Stimulated activated CD4-positive, alpha-beta T cell treated with anti-CD3 and anti-CD28 coated beads, TNF-alpha, amount 100 ng/mL, for 24 hours (primary cell): ENCODE measurements at places on chromosomes 12 and 14.

DNA sequence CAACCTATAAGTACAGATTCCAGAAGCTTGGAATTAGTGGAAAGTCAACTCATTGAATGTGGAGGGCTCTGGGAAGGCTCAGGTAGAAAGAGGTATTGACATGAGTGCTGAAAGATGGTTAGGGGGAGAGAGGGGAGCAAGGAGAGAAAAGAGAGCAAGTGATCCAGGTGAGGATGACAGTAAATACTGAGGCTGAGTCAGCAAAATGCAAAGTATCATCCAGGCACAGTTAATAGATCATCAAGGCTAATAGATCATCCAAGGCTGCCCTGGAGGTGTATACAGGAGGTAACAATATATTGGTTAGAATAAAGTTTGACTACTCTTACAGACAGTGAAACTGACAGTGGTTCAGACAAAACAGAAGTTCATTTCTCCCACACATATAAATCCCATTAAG is 100.5 kb downstream of the TBX5 start:
- DNase-seq: no peak

DNA sequence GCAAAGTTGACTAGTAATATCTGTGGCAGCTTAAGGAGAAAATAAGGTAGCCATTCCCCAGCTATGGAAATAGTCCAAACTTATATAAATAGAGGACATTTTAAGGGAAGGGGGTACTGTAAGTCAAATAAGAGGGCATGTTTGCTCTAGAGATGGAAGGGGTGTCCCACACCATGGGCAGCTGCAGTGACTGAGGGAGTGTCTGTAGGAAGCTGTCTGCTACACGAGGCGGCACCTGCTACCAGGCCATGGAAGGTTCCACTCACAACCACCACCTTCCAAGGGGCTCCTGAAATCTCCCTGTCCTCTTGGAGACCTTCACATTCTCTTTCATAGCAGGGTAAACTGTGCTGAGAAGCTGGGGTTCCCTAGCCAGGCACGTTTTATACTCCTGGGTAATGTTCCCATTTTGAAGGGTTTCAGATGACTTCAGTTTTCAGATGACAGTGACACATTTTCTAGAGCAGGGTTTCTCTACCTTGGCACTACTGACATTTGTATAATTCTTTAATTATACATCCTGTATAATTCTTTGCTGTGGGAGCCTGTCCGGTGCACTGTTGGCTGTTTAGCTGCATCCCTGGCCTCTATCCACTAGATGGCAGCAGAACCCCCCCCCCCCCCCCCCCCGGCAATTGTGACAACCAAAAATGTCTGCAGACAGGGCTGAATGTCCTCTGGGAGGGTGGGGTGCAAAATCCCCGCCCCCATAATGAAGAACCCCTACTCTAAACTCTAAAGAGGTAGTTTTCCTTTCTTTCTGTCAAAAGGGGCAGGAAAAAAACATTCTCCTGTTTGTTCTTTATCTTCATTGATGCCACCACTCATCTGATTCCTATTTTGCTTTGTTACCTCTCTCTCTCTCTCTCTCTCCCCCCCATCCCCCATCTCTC is 11.6 kb upstream of the SMCO2 start:
- peak; percentile 6 for DNase-seq

DNA sequence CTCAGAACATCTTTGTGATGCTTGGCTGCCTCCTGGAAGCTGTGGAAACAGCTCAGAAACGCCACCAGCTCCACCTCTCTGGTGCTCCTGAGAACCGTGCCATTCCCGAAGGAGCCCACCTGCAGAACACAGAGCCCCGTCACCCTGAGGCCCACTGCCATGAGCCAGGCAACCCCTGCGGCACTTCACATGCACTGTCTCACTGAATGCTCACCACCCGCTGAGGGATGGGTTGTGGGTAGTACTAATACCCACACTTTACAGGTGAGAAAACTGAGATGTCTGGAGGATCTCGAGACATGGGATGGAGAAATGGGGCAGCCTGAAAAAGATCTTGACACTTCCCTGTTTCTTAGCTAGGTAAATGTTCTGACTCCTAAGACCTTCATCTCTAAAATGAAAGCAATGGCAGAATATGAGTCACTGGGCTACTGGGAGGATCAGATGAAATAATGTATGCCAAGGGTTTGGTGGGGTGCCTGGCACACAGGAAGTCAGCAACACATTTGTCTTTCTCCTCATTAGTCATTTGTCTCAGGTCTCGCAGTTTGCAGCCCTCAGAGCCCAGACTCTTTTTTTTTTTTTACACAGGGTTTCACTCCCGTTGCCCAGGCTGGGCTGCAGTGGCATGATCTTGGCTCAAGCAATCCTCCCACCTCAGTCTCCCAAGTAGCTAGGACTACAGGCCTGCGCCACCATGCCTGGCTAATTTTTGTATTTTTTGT is 5.3 kb downstream of the OASL start:
- DNase-seq: peak; percentile 51

- no peak for DNase-seq
Observed at GRCh38 chr14:33271216-33271615, 332.5 kb downstream of the NPAS3 start.

DNA sequence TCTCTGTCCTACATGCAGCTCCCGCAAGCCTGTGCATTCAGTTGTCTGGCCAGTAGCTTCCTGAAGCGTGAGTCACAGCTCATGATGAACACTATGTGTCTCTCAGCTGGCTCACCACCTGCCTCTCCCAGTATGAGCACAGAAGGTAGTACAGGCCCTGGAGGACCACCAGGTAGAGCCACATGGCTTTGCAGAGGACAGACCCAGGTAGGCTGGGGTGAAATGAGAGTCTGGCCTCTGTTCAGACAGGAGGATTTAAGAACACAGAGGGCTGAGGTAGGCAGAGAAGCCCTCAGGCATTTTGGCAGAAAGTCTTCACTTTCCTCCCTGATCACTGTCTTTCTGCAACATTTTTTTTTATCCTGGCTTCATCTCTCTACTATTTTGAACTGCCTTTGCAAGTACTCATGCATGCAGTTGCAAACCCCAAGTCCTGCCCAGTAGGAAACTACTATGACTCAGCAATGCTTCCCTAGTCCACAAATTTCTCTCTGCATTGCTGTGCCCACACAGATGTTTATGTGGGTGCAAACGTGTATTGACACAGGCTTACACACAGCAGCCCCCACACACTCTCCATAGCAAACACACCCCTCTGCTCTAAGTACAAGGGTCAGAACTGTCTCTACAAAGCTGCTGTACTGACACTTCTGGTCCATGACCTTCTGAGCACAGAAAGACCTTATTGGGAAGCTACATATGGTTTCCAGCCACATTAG is 7.2 kb upstream of the SDR9C7 start:
- no peak for DNase-seq

DNA sequence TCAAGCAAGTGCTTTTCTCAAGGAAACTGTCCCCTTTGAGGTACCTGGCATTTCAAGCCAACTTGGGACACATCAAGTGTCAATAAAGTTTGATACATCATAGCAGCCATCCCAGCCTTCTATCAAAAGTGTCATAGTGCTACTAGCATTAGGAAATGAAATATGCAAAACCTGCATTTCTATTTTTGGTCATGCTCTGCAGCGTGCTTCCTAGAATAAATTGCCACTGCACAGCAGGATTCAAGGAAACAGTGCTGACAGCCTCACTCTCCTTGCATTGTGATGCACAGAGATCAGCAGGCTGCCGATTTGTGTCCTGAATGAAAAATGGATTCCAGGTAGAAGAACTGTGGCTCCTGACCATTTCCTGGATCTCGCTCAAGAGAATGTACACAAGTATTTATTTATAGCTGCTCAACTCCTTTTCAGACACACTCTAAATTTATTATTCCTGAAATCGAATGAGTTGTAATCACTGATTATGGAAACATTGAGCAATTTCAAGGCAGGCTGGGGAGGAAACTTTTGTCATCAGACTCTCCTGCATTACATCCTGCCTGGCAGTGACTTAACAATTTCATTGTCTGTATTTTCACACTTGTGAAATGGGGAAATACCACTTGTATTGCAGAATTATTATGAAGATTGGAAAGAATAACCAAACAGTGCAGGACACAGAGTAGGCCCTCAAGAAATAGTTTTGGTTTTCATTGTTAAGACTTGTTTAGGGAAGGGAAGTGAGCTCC is 120.9 kb downstream of the SLC38A6 start:
- DNase-seq: no peak

DNA sequence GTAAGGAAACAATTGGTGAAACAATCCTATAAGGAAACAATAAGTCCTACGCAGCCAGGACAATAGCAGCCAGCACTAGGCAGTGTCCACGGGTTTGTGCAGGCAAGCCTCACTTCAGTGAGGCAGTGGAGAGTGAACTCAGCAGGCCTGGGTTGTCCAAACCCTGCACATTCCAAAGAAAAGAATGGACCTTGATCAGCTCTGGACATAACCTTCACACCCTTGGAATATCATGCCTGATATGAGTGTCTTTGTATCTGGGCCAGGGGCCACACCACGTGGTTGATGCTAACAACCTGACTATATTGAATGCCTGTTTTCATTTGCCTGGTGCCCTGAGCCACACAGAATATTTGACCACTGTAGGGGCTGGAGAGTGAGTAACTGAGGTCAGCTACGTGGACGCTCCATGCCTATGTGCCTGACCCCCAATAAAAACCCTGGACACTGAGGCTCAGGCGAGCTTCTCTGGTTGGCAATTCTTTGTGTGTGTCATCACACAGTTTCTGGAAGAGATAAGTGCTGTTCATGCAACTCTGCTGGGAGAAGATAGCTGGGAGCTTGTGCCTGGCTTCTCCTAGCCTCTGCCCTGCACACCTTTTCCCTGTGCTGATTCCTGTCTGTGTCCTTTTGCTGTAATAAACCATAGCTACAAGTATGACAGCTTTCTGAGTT is 81.4 kb upstream of the NCOR2 start:
- DNase-seq: no peak

- DNase-seq: no peak
Observed at GRCh38 chr14:53153702-53154112, 584 bp upstream of the DDHD1 start.

- peak; percentile 55 for DNase-seq
Observed at GRCh38 chr12:31117203-31118011, 43.7 kb downstream of the DDX11 start.

- DNase-seq: no peak
Observed at GRCh38 chr14:69313176-69313575, 53.2 kb downstream of the GALNT16 start.

DNA sequence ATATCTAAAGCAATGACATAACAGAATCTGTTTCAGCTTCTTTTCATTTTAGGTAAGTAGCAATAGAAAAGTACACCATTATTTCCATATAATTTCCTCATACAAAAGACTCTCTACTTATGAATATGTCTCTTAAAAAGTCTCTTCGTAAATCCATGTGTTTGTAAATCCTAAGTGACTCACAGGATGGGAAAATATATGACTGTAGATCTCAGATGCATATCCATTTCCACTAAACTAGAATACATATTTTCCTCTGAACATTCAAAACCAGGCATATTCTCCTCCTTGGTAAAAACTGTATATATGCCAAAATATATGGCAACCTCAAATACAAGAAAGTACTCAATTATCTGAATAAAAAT is 93.6 kb downstream of the TXNDC16 start:
- DNase-seq: no peak

GRCh38 chr12:39402922-39403321 is 40.0 kb downstream of the KIF21A start:
- no peak for DNase-seq

DNA sequence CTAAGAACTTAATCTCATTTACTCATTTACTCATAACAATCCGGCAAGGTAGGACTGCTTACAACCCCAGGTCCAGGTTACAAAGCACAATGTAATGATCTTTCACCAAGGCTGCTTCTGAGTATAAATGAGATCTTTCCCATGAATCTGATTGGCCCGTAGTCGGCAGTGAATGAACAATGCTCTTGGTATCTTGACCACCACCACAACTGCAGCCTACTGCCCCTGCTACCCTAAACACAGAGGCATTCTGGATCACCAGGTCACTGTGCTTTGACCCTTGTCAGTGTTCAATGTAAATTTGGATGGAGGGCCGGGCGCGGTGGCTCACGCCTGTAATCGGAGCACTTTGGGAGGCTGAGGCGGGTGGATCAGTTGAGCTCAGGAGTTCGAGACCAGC is 15.9 kb downstream of the FAM181A start:
- DNase-seq: no peak

- no peak for DNase-seq
Observed at GRCh38 chr12:64706306-64706705, 52.9 kb downstream of the GNS start.

DNA sequence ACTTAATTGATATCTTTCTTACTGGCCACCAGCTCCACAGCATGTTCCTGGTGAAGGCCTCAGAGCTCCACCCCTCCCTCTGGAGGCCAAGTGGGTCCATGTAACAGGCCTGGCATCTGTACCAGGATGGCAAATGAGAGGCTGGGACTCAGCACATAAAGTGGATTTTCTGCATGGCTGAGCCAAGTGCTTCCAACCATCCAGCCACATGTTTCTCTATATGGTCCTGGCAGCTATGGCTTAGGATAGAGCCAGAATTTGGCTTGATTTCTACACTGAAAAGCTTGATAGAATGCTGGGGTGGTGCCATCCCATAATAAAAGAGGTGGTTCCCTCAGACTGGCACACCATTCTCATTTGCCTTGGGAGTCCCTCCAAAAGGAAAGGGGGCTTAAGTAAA is 94.1 kb downstream of the PAX9 start:
- DNase-seq: no peak

- DNase-seq: no peak
Observed at GRCh38 chr12:58415716-58416115, 474.3 kb downstream of the ATP23 start.

DNA sequence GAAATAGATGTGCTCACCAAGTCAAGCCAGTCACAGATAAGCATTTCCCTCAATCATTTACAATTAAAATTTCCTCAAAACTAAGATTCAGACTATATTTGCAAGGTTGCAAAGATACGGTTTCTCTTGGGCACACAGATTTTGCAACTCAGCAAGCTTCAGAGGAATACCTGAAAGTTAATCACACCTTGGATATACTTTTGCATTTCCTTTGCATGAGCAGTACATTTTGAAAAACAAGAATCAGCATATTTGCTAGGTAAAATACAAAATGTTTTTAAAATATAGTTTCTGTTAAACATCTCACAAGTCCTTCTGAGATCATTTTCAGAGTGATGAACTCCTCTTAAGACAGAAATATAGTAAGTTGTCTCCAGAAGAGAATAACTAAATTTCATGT is 336.9 kb downstream of the DUSP6 start:
- no peak for DNase-seq

GRCh38 chr12:4866299-4866698 is 43.4 kb upstream of the KCNA1 start:
- no peak for DNase-seq

DNA sequence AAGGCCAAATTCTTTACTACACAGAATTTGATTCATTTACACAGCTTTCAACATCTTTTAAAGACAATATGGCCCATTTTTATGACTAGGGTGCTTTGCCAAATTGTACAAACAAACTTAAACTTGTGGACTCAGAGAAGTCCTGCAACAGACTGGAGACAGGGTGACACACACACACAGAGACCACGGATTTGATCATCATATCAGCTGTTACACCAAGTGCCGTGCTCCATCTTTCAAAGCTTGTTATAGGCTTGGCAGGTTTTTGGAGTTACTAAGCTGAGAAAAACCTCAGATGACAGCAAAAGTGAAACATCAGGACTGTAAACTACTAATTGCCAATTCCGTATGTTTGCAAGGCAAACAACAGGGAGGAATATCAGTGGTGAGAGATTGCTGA is 811.7 kb downstream of the GALC start:
- no peak for DNase-seq

GRCh38 chr12:113726254-113726819 is 239.8 kb downstream of the RBM19 start:
- no peak for DNase-seq
